ENCODE measurements at places on chromosomes 11 and 22.
A peak's percentile ranks its signal among the peaks of the same experiment; 100 is the strongest.

GRCh38 chr11:123448823-123449222 is 18.8 kb downstream of the GRAMD1B start:
- no peak for DNase-seq

DNA sequence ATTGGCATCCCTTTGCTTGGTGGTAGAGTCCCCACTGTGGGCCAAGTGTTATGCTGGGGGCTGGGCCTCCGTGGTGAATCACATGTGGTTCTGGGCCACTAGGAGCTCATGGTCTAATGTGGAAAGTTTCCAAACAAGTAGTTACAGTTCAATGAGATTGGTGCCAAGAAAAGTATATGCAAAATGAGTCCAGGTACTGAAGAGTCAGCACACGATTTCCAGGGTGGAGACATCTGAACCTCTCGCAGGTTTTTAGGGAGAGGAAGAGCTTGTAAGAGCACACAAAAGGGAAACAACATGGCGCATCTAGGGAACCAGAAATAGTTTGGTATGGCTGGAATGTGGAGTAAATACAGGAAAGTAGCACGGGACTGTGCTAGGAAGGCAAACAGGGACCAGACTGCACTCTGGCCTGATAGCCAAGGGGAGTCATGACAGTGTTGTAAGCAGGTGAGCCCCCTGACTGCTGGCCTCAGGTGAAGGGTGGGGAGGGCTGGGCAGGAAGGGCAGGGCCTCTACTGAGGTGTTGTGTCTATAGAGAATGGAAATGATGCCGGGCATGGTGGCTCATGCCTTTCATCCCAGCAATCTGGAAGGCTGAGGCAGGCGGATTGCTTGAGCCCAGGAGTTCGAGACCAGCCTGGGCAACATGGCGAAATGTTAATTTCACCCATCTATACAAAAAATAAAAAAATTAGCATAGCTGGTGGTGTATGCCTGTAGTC is 12.6 kb downstream of the POLR2F start:
- DNase-seq, result no peak

- DNase-seq, result no peak
Measured at GRCh38 chr22:38172832-38173640, 8.6 kb downstream of the PLA2G6 start.

- DNase-seq, result peak; percentile 84
Measured at GRCh38 chr11:65329944-65330403, 3.7 kb upstream of the DPF2 start.

GRCh38 chr11:114846416-114846791 is 168.1 kb downstream of the NXPE2 start:
- peak; percentile 61 for DNase-seq

- DNase-seq, result peak; percentile 48
Measured at GRCh38 chr11:12269104-12269441, 108.3 kb upstream of the PARVA start.

DNA sequence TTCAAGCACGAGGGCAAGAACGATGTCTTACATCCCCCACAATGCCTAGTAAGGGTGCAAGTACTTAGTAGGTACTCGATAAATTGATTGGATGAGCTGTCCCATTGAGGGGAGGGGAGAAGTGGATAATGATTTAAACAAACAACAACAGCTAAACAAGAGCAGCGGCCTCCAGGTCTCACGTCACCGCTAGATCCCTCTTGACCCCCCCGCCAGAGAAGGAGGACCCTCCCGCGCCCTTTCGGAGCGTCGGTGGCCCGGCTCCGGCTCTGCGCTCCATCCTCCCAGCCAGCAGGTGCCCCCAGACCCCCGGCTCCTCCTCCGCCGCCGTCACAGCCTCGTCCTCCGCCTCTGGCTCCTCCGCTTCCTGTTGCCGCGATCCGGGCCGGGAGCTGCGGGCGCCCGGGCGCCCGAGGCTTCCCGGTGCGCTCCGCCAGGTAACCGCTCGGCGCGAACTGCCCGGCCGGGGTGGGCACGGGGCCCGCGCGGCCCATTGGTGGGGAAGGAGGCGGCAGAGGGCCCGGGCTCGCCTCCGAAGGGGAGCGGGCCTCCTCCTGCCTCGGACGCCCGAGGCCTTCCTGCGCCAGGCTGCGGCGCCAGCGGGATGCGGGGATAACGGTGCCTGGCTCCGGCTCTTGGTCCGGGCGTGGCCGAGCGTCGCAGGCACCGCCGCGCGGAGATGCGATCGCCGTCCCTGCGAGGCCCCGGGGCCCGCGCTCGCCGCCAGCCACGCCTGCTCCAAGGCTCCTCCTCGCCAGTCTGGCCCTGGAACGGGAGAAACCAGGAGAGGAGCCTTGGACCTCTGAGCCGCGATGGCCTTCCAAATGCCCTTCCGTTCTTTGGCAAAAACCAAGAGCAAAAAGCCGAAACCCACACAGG is at the start of gene TLCD5:
TLCD5 (plus strand) TSS at position 368 of the 879 bp plus-strand sequence. CDS start 2,143 bp downstream, outside the sequence.
- peak; percentile 90 for DNase-seq

Data from glutamatergic neuron (in vitro differentiated cells).